SK-MEL-5 (cell line): ENCODE measurements at places on chromosomes 12 and 14. TPM values are rescaled to one million over a fixed set of nuclear protein-coding genes. Genes with fewer than 3 reads are reported as not detected.

- no peak for DNase-seq
Measured at GRCh38 chr12:49809381-49809905, 18.8 kb downstream of the NCKAP5L start.

DNA sequence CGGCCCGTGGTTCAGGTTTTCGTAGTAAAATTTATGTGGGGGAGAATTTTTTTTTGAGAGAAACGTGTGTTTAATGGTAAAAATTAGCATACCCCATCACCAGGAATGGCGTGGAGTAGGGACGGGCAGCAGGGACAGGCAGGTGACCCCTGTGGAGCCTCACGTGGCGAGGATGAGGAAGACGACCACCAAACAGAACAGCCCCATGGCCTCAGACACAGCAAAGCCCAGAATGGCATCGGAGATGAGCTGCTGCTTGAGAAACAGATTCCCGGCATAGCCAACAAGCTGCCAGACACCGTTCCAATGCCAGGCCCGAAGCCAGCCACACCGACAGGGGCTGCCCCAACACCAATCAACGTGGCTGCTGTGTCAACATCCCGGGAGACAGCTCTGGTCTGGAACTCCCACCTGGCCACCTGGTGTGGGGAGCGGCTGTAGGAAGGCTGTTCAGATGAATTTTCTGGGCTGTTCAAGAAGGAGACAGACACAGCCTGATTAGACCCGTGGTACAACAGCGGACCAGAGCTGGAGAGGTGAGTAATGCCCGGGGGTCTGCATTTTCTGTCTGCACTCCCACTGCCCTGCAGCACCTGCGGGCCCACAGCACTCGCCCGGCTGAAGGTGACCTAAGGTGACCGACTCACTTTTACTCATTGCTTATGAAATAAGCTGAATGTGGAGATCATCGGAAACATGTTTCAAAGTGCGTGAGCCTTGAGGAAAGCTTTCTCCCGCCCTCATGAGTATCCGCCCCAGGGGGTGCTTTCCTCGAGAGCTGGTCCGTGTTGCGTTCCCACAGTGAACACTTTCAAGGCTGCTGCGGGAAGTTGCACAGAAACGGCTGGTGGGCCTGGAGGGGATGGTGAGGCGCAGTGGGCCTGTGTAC, 10.6 kb downstream of the TMEM121 start:
- no peak for DNase-seq

DNA sequence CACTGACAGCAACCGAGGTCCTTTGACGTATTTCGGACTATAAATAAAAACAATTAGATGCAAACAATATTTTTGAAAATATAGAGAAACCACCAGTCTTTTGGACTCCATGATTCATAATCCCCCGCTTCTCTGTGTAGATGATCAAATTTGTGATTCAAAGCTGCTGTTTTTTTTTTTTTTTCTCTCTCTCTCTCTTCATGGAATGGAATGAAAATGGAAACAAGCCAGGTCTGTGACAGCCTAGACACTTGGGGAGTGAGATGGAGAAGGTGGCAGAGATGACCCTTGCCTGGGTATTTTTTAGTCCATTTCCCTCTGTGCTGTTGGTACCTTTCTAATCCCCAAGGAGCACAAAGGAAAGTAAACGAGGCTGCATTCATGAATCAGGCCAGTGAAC, 248.5 kb downstream of the GLT1D1 start:
- no peak for DNase-seq

GRCh38 chr14:67503331-67503730, 14.8 kb upstream of the TMEM229B start:
- no peak for DNase-seq

DNA sequence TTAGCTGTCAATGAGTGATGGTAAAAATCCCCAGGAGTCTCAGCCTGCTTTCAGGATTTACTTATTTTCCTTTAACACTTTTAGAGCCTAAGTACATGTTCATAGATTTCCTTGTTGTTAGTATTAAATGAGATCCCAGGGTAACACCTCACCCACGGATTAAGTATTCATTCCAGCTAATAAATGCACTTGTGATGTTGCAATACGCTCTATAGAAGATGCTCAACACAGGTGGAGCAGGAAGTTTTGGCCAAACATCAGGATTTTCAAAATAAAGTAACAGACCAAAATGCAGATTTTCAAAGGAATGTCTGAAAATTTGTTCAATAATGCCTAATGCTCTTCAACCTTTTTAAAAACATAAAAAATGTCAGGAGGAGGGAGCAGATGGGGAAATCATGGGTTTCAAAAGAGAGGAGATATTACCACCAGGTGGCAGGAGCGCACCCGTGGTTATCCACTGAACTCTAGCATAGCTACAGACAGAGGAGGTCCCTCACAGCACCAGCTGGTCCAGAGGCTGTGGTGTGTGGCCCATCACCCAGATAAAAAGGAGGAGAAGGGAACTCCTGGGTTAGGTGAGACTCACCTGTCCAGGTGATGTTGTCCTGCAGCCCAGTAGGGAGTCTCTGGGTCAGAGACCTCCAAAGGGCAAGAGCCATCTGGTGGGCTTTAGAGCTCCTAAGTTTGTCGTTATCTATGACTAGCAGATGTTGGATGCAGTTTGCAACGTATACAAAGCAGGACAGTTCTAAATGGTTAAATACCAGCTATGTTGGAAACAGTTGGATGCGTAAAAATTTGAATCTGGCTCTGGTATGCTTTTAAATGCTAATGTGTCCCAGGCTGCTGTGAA, 1158.4 kb upstream of the TMEM132C start:
- peak; percentile 76 for DNase-seq

DNA sequence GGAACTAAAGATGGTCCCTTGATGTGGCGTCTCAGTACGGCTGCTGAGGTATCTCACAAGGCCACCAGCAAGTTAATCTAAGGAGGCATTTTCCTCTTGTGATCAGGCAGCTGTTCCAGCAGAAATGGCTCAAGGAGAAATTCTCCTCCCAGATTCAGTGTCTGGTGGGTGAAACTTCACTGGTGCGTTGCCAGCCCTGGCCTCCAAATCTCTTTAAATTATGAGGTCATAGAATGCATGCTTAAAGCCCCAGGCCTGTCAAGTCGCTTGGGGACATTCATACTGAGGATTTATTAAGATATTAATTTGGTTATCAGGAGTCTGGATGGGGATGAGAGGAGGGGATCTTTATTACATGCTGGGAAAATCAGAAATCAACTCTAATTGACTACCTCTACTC, 72.9 kb downstream of the PPP2R5C start:
- no peak for DNase-seq

- no peak for DNase-seq
Measured at GRCh38 chr14:99937475-99938244, 127.6 kb upstream of the EVL start.

DNA sequence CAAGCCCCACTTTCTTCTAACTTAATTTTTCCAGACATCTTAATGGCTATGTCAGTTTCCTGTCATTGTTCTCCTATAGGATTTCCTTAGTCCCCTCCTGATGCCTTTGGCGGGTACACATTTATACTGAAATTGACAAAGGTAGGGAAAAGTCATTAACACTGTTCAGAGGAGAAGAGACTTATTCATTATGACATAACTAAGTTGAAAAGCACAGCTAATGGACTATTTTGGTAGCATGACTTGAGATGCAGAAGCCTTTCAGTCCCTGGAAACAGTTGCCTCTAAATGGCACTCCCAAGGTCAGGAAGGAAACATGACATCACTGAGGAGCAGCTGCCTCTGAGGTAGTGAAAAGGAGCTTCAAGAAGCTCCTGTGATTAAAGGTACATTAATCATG, 317.5 kb upstream of the KITLG start:
- DNase-seq: no peak

DNA sequence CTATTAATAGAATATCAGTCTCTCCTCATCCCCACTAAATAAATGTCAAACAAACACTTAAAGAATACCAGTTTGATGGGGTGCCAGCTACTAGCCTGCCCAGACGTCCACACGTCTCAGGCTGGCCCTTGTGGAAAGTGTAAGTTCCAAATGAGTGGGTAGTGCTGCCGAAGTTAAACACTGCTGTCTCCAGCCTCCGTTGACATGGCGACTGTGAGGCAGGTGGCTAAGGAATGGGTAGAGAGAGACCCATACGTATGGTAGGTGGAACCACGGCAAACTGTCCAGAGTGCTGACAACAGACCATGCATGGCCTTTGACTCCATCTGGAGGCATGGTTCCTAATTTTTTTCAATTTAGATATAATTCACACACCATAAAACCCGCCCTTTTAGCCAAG, 37.9 kb downstream of the PITPNM2 start:
- no peak for DNase-seq

The ZDHHC22 gene
- total RNA-seq: 0.08 and 0.13 TPM in 2 replicates

The PROX2 gene
- not detected in 2 replicates for total RNA-seq
